ENCODE measurements at places on chromosomes 7 and 10.

- no peak for DNase-seq
These were observed 237.5 kb upstream of the GRB10 start for GRCh38 chr7:51019891-51020870.

DNA sequence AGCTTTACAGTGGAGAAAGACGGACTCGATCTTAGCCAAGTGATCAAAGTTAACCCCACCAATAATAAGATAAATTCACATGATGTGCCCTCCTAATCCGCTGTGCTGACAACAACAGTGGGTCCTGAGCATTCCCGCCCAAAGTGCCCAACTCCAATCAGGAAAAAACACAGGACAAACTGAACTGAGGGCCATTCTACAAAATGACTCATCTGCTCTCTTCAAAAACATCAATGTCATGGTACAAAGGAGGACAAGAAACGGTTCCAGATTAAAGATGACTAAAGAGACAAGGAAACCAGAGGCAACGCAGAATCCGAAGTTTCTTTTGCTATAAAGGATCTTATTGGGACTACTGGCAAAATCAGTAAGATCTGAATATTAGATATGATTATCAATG lies 79.4 kb downstream of the CTBP2 start:
- DNase-seq: no peak

DNA sequence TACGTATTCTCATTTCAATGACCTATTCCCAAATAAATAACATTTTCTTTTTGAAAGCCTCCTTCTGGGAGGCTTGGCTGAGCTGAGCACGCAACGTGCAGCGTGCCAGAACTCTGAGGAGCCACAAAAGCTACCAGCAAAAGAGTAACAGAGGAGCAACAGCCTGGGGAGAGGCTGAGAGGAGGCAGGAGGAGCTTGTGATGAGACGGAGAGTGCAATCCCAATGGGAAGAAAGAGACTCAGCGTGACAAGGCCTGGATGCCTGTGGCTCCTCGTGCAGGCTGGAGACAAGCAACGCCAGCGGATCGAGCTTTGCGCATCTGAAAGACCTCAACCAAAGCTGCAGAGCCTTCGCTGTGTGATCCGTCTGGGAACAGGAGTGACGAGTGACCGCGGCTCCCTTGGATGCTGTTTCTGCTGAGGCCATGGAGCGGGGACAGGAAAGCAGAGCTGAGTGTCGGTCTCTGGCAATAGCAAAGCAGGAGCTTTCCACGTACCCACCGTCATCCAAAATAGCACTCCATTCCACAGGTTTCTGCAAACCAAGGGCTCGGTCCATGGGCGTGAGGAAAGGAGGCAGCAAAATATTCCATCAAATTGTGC lies 171.7 kb upstream of the PFKP start:
- no peak for DNase-seq

DNA sequence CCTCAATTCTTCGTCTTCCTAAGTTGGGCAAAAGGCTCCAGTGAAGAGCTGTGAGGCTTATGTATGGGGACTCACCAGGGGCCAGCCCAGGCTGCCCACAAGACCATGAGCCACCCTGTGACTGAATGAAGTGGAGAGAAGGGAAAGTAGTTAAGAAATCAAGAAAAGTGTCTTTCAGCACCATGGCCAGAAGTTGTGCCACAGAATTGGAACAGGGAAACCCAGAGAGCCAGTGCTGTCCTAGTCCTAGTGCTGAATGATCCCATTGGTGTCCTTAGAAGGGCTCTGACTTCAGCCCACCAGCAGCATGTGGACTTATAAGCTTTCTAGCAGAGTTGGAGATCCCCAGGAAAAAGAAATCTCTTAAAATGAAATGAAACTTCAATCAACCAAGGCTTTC lies 37.0 kb upstream of the CCSER2 start:
- no peak for DNase-seq

DNA sequence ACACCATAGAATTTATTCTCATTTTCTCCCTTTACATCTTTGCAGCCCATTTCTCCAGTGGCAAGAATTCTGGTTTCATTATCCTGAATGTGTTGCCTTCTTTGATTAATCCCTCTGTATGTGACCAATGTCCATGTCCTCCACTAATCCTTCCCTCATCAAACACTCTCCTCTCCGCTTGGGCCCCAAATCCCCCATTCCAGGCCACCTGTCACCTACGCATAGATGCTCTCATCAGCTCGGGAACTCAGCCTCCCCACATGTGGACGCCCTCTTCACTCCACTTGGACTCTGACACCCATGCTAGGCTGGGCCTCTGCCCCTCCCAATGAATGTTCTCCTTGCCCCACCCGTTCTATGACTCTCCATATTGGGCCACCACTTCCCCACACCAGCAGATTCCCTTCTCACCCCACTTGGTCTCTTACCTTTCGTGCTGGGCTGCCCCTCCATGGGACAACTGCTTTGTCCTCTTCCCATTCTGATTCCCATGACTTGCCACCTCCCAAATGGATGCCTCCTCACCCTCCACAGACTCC lies 18.7 kb upstream of the RBM20 start:
- DNase-seq: no peak

DNA sequence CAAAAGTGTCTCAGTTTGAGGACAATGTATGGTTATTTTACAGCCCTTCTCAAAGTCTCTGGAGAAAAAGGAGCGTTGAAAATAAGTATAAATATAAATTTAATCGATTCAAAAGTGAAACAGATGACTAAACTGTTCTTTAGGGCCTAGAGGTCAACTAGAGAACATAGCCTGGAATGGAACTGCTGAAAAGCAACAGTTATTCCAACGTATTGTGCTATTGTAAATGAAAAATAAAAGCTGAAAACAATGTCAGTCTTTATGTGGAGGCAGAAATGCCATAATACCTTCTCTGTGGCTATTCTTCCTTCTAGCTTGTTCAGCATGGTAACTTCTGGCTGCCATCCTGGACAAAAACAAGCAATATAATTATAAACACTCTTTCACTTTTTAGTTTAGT lies 362.5 kb downstream of the ARL4A start:
- no peak for DNase-seq

- no peak for DNase-seq
These were observed 603.1 kb upstream of the LRRTM3 start for GRCh38 chr10:66322777-66323176.

DNA sequence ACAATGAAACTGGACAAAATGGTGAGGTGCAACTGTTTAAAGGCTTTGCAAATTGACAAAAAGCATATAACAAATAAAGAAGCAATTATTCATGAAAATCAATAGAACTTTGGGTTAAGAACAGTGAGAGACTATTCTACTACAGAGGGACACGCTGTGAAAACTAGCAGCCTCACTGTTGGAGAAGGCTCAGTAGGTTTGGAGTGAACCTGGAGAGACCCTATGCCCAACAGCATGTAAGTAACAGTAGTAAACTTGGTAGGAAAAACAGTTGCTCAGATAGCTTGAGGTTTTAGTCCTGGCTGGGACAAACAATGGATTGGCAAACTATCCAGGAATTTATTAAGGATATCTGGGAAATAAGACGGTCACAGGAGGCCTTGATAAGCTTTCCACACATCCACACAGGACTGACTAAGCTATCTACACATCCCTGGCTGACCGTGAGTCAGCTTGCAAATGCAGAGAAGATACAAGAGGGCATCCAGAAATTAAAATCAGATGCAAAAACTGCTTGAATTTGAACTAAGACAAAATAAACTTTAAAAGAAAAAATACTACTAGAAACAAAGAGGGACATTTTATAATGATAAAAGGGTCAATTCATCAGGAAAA lies 15.9 kb downstream of the FAM149B1 start:
- no peak for DNase-seq

GRCh38 chr7:25626451-25627131 lies 398.3 kb upstream of the NPVF start:
- DNase-seq: no peak

DNA sequence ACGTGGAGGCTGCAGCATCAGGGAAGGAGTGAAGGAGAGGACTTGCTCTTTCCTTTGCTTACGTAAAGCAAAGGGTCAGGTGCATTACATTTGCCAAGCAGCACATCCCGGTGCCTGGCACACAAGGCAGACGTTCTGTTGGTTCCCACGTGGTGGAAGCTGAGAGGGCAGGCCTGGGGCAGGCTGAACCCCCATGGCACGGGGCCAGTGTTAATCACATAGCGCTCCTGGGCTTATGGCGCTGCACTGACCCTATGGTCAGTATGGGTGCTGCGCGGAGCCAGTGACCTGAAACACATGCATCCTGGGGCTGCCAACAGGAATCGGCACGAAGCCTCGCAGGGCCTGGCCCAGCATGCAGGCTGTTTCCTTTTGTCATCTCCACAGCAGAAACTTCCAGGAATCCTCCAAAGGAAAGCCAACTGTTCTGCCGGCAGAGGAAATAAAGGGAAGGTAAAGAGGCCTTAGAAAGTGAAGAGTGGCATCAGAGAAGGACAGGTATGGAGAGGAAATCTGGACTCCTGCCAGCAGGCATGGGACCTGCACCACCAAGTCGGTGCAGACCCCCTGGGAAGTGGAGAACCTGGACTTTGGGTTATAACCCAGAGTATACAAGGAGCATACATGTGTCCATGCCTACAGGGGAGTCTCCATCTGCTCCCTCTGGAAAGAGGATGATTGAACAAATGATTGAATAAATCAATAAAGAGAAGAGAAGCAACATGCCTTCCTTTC lies 560.2 kb downstream of the TCERG1L start:
- no peak for DNase-seq

DNA sequence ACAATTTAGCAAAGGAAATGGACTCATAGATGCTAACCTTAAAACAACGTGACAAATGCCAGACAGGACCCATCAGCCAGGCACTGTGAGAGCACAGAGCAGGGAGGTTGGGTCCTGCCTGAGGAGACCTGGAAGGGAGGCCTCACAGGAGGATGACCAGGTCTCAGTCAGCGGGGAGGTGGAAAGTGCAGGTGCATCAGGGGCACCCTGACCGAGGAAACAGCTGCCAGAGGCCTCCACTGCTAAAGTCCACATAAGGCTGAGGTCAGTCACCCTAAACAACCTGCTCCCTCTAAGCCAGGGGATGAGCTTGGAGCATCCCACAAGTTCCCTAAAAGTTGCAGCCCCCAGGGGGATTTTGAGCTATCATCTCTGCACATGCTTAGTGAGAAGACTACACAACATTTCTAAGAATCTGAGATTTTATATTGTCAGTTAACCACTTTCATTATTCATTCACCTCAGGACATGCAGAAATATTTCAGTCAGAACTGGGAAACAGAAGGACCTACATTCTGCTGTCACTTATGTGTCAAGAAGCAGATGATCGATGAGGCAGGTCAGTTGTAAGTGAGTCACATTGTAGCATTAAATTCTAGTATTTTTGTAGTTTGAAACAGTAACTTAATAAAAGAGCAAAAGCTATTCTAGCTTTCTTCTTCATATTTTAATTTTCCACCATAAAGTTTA lies 157.6 kb upstream of the LANCL2 start:
- no peak for DNase-seq

- DNase-seq: no peak
These were observed 192.1 kb upstream of the KLF14 start for GRCh38 chr7:130926001-130926691.

GRCh38 chr10:97234400-97234799 lies 48.6 kb upstream of the SLIT1 start:
- no peak for DNase-seq

DNA sequence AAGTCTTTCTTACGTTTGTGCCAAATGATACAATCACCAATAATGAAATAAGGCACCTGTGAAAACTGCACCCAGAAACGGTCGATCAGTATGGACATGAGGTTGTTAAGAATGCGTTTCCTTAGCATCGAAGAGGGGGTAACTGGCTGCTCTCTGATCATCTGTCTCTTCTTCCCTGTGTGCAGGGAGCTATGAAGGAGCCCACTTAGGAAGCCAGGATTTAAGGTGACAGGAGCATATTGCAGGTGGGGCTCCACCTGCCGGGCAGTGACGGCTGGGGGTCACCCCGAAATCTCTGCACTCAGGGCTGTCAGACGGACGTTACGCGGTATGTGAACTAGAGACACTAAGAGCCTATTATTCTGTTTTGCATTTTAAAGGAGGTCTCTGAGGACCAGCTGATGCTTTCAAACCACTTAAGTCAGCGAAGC lies 64.5 kb downstream of the CARD11 start:
- DNase-seq: no peak

- DNase-seq: no peak
These were observed 64.6 kb downstream of the TSPAN12 start for GRCh38 chr7:120793213-120793936.

- no peak for DNase-seq
These were observed 13.2 kb downstream of the TES start for GRCh38 chr7:116223588-116223987.

DNA sequence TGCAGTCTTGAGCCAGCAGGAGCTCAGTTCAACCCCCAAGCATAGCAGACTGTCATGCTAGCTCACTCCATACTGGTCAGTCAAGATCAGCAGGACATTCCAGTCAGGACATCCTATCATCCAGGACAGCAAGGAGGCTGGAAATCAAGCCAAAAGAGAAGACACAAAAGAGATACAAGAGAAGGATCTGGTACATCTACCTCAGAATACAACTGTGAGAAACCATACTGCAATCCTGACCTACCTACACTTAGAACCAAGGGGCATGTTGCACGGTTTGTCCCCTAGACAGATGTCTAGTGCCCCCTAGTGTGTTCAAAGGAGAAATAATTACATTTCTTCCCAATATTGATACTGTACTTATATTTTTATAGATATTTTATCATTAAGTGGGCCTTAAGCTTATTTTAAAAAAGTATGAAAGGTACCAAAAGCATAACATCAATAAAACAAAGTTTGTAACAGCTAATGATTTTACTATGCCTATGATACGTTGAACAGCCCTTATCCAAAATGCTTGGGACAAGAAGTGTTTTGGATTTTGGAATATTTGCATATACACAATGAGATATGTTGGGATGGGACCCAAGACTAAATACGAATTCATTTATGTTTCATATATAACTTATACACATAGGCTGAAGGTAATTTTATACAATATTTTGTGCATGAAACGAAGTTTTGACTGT lies 26.7 kb downstream of the ERCC6 start:
- no peak for DNase-seq

- DNase-seq: no peak
These were observed 31.0 kb downstream of the AKR1B1 start for GRCh38 chr7:134427896-134428295.

DNA sequence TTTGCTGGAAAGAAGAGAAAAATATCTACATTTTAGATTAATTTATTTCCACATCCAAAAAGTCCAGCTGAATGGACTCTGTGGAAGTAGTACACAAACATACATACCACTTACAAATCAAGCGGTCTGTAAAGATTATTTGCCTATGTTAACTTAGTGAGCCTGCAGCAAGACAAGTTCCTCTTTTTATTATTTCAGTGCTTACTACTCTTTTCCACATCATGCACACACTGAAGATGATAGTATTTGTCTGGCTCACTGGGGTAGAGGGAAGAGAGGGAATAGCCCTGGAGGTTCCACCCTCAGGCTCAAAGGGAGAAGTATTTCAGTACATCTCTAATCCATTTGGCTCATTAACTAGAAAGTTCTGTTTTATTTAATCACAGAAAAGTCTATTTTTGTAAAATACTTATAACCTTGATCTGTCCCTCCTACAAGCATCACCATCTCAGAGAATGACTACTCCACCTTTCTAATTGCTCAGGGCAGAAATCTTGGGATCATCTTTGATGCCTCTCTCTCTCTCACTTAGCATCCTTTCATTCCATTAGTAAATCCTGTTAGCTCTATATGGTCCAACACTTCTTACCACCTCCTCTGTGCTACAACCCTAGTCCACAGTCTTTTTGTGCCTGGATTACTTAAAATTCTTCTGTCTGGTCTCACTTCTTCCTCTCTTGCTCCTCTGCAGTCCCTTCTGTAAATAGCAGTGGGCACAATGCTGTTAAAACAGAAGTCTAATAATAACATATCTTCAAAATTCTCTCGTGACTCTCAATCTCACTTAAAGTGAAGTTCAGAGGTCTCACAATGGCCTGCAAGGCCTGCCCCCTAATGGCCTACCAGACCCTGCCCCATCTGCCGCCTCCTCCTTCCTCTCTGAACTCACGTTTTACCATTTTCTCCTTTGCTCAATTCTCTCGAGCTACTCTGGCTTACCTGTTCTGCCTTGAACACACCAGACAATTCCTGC lies 64.3 kb upstream of the CCDC6 start:
- DNase-seq: no peak
